ENCODE measurements at places on chromosomes 11 and 22. TPM values are rescaled to one million over a fixed set of nuclear protein-coding genes. Genes with fewer than 3 reads are reported as not detected.
A peak's percentile ranks its signal among the peaks of the same experiment; 100 is the strongest.

DNA sequence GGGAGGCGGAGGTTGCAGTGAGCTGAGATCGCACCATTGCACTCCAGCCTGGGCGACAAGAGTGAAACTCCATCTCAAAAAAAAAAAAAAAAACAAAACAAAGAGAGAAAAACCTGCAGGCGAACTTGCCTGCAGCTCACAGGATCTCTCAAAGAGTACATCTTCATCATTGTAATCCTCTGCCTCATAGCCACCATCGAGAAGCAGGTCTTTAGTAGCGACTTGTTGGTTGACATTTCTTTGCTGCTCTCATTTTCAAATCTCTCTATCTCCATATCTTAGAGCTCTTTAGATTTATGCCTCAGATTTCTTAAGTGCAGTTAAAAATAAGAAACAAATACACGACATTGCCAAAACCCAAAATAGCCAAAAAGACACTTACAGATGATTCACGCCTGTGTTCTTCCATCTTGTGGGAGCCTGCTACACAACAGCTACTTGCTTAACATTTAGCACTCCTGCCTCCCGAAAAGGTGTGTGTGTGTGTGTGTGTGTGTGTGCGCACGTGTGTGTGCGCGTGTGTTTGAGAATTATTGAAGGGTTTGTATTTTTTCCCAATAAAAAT lies 14.6 kb downstream of the FAM227A start:
- DNase-seq, result no peak

GRCh38 chr11:130817330-130817944 lies 98.8 kb downstream of the SNX19 start:
- no peak for DNase-seq

GRCh38 chr11:32894149-32894827 lies 1.7 kb downstream of the QSER1 start:
- DNase-seq, result peak; percentile 69

DNA sequence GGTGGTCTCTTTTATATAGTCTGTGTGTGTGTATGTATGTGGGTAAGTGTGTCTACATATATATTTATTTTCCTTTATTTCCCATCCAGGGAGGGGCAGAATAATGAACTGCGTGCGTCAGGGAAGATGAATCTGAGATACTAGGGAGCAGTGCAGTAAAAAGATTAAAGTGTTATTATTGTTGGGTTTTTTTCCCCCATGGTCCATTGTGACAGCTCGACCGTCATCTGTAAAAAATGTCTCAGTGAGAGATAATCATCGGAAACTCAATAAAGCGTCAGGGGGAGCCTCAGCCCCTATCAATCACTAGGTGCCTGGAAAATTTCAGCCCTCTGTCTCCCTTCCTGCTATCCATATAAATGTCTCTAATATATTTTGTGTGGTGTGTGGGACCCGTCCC lies 64.6 kb downstream of the CLPB start:
- no peak for DNase-seq

- DNase-seq, result no peak
Observed at GRCh38 chr22:47657224-47657623, 894.8 kb downstream of the TBC1D22A start.

GRCh38 chr11:12734625-12735024 lies 60.4 kb downstream of the TEAD1 start:
- no peak for DNase-seq

- no peak for DNase-seq
Observed at GRCh38 chr22:36911887-36912661, 1.4 kb upstream of the CSF2RB start.

GRCh38 chr11:124075841-124076651 lies 34.9 kb upstream of the OR10G7 start:
- DNase-seq, result no peak

TSGA10IP gene
- not detected for total RNA-seq

DNA sequence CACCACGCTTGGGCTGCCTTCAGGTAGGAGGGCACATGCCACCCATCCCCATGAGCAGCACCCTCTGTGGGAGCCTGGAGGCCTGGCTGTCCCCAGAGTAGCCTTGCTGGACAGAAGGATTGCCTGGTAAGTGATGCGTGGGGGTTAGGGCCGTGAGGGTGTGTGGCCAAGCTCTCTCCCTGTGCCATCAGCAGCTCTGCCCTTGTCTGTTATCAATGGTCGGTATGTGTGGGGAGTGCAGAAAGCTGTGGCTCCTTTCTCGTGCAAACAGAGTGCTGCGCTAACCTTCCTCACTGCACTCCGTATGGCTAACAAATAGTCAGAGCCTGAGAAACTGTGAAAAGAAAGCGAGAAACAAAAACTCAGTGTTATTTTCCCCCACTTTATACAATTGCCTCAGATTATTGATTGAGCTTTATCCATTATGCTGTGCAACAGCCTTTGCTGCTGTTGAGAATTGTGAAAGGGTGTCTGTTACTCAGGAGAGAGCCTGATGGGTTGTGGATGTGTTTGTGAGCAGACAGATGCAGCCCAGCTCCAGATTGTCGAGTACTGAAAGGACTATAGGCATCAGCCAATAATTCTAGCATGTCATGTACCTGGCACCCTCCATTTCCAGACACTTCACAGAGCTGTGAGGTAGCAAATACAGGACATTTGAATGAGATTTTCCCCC lies 432.2 kb downstream of the NTM start:
- DNase-seq, result no peak

DNA sequence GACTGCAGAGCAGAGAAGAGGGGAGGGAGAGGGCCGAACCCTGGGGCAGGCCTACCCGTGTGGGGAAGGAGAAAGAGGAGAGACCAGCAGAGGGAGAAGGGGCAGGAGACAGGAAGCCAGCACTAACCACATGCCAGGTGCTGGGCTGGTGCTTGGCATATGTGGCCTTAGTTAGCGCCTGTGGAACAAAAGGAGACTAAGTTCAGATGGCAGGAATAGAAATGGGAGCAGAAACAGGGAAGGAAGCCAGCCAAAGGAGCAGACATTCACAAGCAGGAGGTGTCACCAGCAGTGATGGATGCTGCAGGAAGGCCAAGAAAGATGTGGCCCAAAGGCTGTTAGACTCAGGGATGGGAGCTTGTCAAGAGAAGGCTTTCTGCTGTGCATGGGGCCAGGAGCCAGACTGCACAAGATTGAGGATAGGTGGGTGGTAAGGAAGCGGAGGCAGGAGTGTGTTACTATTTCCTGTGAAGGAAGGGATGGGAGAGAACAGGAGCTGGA lies 26.7 kb downstream of the TREH start:
- DNase-seq, result no peak

- DNase-seq, result no peak
Observed at GRCh38 chr11:119359365-119360214, 13.1 kb upstream of the MFRP start.

GRCh38 chr22:38618682-38619081 lies 37.5 kb downstream of the FAM227A start:
- no peak for DNase-seq

- DNase-seq, result no peak
Observed at GRCh38 chr22:23831781-23832180, 7.0 kb downstream of the DERL3 start.

DNA sequence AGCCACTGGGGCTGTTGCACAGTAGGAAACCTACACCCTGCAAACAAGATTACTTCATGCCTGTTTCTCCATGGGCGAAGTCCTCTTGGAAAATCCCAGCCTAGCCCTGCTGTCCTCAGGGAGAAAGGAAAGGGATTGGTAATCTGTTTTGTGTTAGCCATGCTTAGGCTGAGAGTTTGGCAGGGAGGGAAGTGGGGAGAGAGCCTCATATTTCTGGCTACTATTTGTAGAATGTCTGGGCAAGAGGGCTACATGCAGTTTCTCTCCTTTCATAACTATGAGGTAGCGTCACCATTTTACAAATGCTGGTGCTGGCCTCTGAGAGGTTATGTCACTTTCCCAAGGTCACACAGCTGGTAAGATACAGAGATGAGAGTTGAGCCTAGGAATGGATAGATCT lies 737 bp upstream of the MFRP start:
- DNase-seq, result no peak

GRCh38 chr11:69718147-69718546 lies 14.3 kb upstream of the FGF19 start:
- no peak for DNase-seq

VSIG10L2 gene
- not detected for total RNA-seq

PTPRCAP gene
- total RNA-seq, result 3.6 TPM

BLID gene
- total RNA-seq, result 1.9 TPM

PVALB gene
- not detected for total RNA-seq

DNA sequence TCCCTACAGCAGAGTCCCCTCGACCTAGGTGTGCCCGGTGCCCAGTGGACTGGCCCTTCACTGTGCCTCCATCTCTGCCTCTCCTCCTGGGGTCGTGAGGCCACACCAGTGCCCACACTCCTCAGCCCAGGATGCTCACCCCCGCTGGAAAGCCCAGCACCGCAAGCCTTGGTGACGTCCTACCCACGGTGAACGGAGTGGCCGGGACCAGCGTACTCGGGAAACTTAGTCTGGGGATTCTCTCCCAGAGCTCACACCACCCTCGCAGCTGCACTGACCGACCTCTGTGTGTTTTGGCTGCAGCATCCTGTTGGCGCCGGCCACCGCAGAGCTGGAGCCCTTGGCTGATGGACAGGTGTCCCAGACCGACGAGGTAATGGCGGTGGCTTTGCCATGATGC lies 35.5 kb upstream of the KRTAP5-7 start:
- DNase-seq, result no peak

- no peak for DNase-seq
Observed at GRCh38 chr11:77851503-77851902, 30.6 kb downstream of the AAMDC start.

DNA sequence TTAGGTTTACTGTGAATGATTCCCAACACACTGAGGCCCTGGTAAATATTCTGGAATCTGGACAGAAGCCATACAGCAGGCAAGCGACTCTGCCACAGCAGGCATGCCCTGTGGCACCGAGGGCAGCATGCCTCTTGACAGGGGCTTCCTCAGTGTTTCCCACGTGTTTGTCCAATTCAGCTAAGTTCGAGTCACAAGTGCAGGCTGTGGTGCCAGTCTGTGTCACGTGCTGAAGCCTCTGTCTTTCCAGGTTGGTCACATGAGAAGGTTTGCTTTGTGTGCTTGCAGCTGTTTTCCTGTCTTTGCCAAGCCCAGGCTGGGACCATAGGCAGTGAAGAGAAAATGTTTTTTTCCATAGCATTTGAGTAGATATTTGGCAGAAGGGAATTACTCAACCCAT lies 2.4 kb upstream of the PPFIBP2 start:
- no peak for DNase-seq

DNA sequence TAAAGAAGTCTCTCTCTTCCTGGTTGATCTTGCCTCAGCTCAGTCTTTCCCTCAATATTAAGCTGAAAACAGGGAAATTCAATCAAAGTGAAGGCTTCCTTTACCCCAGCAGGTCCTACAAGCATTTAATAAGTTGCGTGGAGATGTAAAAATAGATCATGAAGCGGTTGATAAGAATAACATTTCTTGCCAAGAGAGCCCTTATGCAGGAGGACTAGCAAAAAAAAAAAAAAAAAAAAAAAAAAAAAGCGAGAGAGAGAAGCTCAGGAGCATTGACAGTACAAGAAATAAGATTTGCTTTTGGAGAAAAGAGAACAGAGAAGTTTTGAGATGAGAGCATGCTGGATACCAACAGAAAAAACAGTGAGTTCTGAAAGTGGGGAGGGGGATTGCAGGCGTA lies 112.2 kb upstream of the CLMP start:
- DNase-seq, result no peak

GRCh38 chr22:46661221-46661851 lies 41.1 kb downstream of the GRAMD4 start:
- DNase-seq, result peak; percentile 23

CRYBA4 gene
- total RNA-seq, result not detected

DNA sequence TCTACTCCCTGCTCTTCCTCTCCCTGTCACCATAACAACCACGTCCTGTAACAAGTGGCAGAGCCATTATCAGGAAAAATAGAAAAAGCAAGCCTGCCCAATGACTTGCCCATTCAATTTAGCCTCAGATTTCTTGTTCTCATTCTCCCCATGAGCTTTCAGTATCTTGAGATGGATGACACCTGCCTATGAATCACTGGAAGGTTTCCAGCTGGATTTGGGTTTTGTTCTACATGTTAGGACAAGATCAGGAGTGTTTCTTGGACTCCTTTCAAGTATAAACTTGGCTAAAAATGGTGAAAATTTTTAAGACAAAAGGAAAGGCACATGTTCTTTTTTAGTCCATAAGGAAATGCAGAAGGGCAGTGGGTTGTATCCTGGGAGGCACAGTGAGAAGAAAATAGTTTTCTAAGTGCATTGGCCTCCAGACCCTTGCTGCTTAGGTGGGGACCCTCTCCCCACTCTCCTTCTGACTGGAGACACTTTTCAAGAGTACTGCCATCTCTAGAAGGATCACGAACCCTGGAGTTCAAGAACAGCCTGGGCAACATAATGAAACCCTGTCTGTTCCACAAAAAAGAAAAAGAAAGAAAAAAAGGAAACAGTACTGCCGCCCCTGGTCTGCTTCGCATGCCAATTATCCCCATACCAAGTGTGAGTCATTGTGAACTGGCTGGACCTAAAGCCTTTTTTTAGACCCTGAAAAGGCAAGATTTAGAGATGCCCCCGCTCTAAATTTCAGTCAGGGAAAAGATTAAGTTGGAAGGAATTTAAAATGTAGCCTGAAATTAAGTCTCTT lies 51.0 kb downstream of the MTNR1B start:
- peak; percentile 25 for DNase-seq

TUBA8 gene
- total RNA-seq, result 0.22 TPM

DNA sequence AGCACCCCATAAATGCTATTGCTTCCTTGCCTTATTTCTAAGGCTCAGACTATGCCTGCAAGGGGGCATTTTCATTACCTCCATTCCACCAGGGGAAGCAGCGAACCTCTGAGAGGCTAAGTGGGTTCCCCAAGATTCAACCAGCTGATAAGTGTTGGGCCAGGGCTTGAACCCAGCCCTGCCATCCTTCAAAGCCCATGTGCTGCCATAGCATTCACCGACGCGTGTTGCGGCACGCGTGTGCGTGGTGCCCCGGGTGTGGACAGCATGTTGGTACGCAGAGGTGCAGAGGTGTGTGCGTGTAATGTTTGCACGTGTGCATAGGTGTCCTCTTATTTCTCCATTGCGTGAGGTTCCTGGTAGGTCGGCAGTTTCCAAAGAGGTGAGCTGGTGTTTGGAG lies 66.0 kb upstream of the PPARA start:
- DNase-seq, result no peak

- DNase-seq, result no peak
Observed at GRCh38 chr11:113189909-113190667, 124.3 kb upstream of the TTC12 start.

- no peak for DNase-seq
Observed at GRCh38 chr22:20438678-20439492, 1.3 kb upstream of the SCARF2 start.

- no peak for DNase-seq
Observed at GRCh38 chr11:90250970-90251369, 28.1 kb upstream of the CHORDC1 start.

Data from epithelial cell of proximal tubule (primary cell).